DMS 273 treated with DMSO at 0.1 percent for 48 hours (cell line): ENCODE measurements at places on chromosomes 5 and 9.

GRCh38 chr5:157443041-157443549 is 16.9 kb upstream of the NIPAL4 start:
- no peak for DNase-seq

DNA sequence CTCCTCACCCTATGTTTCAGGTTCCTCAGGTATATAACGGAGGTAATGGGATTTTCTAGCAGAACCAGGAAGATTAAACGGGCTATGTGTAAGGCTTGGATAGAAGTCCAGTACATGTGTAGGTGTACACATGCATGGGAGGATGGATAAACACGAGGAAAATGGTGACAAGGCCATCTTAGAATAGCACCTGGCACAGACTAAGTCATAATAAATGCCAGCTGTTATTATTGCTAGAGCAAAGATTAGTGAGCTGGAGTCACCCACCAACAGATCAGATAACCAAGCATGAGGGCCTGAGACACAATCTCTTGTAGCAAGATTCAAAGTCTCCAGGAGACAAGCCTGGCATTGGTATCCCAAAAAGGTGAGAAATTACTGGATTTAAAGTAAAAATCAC is 21.1 kb downstream of the SPOCK1 start:
- DNase-seq, result no peak

- no peak for DNase-seq
Measured at GRCh38 chr9:114071197-114071795, 6.8 kb downstream of the AMBP start.

DNA sequence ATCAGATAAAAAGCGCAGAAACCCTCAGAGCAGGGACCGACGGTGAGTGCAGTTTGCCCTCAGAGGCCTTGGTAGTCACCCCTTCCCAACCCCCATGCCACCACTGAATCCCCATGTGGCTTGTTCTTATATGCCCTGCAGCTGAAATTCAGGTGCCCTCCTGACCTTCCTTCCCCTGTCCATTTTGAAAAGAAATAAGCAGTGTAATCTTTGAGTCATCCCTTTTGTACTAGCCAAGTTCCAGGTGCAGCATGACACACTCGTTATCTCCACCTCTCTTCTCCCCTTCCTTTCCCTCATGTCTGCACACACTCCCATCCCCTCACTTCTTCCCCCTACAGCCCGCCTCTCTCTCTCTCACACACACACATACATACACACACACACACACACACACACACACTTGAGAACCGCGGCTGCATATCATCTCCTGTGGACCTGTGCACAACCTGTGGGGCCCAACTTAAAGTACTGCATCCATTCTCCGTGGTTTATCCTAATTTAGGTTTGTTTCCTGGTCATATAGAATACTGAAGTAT is 53.1 kb downstream of the SYK start:
- no peak for DNase-seq

DNA sequence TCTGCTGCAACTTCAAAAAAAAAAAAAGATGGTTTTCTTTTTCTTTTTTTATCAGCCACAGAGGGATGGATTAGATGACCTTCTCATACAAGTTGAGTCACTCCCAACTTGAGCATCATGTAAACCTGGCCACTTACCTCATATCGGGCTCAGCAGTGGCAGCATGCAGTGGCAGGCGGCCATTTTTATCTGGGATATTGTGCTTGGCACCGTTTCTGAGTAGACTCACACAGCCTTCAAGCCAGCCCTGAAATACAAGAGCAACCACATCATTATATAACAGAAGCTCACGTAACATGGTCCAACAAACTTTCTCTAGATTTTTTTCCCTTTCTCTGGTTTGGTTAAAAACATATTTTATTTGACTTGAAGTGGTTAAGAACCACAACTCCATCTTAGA is 62.6 kb downstream of the ANKRD55 start:
- no peak for DNase-seq

- DNase-seq, result no peak
Measured at GRCh38 chr5:107665036-107665570, 5.6 kb downstream of the EFNA5 start.

- no peak for DNase-seq
Measured at GRCh38 chr5:107820429-107820828, 149.7 kb upstream of the EFNA5 start.

GRCh38 chr5:129477532-129477931 is 17.4 kb downstream of the ADAMTS19 start:
- DNase-seq, result no peak

DNA sequence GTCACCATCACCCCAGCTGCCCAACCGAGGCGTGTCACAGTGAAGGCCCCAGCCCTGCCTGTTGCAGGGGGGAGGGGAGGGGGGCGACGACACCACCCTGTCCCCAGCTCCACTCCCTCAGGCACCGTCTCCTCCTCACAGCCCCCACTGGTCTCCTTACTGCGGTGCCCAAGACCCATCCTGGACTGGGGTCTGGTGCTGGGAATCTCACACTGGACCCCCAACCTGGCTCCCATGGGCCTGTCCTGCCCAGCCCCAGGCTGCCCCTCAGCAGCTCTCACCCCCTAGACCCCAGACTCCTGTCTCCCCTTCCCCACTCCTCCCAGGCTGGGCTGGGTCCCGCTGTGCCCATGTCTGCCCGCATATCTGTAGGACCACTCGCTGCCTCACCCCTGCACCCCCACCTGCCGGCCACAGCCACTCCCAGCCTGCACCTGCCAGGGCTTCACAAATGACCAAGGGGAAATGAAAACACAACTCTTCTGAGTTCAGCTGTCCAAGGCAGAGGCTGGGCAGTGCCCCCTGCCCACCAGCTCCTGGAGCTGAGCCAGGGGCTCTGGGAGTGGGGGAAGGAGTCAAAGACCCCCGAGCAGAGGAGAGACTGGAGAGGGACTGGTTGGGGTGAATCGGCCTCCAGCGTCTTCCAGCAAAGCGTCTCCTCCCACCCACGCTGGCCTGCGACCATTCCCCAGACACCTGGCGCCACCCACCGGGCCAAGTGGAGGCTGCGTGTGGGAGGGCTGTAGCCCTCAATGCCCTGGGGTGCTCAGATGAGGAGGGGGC is 32.6 kb upstream of the EGFL7 start:
- DNase-seq, result no peak

GRCh38 chr5:82050955-82051354 is 79.1 kb downstream of the ATG10 start:
- DNase-seq, result no peak

- peak; percentile 69 for DNase-seq
Measured at GRCh38 chr9:99116003-99116411, 11.1 kb downstream of the TGFBR1 start.

- no peak for DNase-seq
Measured at GRCh38 chr5:162529886-162530285, 462.3 kb downstream of the GABRG2 start.

DNA sequence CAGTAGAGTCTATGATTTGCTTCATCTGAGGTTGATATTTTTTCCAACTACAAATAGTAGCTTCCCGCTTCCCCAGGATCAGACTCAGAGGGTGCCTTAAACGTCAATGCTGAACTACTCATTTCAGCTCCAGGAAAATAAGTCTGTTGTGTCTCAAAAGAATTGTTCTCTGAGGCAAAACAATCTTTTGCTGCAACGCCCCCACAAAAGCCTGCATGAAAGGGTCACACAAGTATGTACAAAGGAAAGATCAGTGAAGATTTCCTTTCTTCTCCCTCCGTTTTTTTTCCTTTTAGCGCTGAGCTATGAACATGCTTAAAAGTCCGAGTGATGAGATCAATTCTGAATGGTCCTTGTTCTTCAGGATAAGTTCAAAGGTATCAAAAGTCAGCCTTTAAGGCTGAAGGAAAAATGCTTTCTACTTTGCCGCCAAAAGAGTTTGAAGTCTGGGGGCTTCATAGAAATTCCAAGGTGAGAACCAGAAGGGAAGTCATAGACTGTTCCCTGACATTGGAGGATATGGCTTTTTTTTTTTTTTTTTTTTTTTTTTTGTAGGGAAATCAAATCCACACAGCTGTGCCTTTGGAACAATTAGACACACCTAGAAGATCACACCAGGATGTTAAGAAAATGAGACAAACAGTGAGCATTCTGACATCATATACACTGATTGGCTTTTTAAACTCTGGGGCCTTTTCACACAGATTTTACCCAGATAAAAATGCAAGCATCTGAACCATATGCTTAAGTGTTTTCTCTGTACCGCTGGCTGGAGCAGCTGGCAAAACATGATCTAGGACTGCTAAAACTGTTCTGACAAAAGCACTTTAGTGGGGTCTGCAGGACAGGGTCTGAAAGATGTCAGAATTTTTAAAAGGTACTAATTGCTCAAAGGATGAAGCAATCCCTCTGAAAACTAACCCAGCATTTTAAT is 329.3 kb downstream of the ENC1 start:
- peak; percentile 42 for DNase-seq

- no peak for DNase-seq
Measured at GRCh38 chr9:38073882-38074281, 4.9 kb upstream of the SHB start.

- no peak for DNase-seq
Measured at GRCh38 chr5:144671066-144671465, 500.4 kb downstream of the KCTD16 start.

GRCh38 chr5:160930406-160930805 is 78.4 kb upstream of the ATP10B start:
- no peak for DNase-seq

GRCh38 chr9:133826289-133827085 is 88.3 kb upstream of the SARDH start:
- DNase-seq, result no peak

DNA sequence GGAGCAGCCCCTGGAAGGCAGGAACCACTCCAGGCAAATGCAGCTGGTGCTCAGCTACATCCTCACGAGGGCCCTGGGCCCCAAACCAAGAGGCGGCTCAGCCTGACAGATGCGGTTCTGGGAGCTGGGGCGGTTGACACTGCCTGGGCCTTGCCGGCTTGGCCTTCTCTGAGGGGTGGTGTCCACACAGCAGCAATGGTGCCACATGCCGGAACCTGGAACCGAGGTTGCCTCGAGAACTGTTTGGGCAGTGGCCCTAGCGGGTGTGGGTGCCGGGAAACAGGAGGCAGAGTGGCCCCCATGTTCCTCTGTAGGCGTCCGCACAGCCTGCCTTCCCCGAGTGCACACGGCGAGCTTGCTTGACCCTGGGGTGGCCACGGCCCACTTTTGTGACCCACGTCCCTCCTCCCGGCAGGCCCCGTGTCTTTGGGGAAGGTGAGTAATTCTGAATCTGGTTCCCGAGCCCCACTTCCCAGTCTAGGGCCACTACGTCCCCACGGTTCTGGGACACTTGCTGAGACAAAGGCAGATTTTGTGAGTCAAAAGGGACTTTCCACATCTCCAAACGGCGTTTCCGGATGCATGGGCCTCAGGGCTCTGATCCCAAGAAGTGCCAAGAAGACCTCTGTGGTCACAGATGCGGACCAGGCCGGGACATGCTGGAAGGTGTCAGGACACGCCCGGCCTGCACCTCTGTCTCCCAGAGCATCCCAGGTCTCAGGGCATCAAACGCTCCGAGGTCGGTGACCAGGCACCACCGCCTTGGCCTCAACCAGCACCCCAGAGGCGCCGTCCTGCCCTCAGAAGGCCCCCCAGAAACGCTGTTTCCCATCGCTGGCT is 27.7 kb upstream of the SLC12A7 start:
- DNase-seq, result no peak

- no peak for DNase-seq
Measured at GRCh38 chr5:132777209-132778069, at the start of gene SEPTIN8. SEPTIN8 (minus strand) TSS chr5:132777239; CDS start chr5:132777137, 102 bp downstream.

- DNase-seq, result no peak
Measured at GRCh38 chr9:71250581-71250980, 129.2 kb upstream of the TRPM3 start.

DNA sequence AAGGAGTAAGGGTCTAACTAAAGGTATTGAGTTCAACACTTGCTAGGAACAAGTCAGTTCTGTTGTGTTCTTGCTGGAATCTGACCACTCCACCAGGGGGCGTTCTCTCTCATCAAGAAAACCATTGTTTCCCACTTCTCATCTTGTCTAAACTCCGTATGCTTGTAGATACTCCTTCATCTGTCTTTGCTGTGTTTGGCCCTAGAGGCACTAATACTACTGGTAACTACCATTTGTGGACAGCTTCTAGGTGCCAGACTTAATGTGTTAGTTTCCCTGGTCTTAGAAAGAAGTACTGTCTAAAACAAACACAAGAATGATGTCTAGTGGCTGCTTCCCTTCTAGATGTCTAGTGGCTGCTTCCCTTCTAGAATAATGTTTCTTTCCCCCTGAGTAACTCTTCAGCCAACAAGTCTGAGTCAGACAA is 18.7 kb upstream of the PTPDC1 start:
- DNase-seq, result peak; percentile 69

DNA sequence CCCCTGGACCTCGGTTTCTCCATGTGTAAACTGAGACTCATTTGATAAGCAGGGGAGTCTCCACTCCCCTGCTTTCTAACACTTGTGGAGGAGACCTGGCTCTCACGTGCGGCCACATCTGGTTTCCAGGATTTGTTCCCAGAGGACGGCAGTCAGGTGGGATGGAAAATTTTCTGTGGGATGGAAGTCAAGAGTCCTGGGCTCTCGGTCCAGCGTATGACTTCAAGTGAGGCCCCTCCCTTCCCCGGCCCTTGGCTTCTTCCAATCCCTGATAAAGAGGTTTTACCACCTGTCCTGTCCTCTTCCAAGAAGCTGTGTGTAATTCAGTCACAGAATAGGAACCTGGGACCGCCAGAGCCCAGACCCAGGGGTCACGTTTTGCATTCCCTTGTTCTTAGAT is 35.0 kb downstream of the TMOD1 start:
- no peak for DNase-seq

DNA sequence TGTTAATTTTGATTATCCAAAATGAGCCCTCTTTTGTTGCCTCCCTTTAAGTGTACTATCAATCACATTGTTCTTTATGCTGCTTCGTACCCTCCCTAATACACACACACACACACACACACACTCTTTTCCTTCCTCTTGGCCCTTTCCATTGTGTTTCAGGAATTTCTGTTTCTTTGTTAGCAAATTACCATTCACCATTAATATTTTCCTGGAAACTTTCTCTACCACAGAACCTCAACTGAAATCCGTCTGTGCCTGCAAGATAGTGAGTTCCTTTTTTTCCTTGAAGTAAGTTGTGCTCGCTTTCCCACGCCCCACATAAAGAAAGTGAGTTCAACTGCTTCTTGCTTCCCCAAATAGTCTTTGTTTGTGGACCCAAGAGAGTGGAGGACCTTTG is 61.8 kb downstream of the SMIM15 start:
- DNase-seq, result no peak

GRCh38 chr9:15889555-15889954 is 336.7 kb downstream of the CCDC171 start:
- DNase-seq, result no peak

DNA sequence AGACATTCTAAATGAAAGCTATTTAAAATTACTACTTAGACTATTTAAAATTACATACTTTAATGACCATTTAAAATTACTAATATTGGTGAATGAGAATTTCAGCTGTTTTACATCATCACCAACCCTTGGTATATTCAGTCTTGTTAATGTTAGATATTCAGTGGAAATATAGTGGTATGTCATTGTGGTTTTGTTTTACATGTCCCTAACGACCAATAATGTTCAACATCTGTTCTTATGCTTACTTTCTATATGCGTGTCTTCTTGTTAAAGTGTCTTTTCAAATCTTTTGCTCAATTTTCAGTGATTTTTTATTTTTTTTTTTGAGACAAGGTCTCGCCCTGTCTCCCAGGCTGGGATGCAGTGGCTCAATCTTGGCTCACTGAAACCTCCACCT is 279.3 kb upstream of the TARS1 start:
- DNase-seq, result no peak

GRCh38 chr5:160835376-160835775 is 16.6 kb downstream of the ATP10B start:
- no peak for DNase-seq
